ENCODE measurements at places on chromosomes 7 and 10.

DNA sequence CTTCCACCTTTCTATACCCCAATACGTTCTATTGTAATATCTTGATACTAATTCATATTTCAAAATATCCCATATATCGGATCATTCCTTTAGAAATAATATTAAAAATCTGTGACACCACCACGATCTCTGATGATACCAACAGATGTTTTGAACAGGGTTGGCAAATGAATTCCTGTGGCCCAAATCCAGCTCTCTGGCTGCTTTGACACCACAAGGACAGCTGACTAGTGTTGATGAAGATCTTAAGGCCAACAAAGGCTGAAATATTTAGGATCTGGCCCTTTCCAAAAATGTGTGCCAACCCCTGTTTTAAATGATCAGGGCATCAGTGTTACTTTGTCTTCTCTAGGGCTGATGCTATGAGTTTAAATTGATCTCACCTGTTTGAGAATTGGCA lies 380.7 kb upstream of the PFKP start:
- DNase-seq, result no peak

DNA sequence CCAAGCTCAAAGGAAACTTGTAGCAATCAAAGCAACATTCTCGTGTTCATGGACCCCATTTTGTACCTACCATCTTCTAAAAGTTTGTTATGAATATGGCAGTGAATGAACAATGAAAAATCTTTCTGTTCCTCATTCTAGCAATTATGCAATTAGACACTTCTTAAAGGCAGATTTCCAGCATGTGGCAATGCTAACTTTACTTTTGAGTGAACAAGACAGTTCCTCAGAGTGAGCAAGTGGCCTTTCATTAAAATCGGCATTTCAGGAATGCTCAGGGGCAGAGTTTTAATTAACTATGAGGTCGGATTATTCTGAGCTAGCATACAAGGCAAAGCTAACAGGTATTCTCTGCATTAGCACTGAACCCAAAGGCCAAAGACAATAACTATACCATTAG lies 48.4 kb upstream of the NFE2L3 start:
- DNase-seq, result no peak

- DNase-seq, result no peak
These were observed 14.3 kb downstream of the MMS19 start for GRCh38 chr10:97483921-97484320.

DNA sequence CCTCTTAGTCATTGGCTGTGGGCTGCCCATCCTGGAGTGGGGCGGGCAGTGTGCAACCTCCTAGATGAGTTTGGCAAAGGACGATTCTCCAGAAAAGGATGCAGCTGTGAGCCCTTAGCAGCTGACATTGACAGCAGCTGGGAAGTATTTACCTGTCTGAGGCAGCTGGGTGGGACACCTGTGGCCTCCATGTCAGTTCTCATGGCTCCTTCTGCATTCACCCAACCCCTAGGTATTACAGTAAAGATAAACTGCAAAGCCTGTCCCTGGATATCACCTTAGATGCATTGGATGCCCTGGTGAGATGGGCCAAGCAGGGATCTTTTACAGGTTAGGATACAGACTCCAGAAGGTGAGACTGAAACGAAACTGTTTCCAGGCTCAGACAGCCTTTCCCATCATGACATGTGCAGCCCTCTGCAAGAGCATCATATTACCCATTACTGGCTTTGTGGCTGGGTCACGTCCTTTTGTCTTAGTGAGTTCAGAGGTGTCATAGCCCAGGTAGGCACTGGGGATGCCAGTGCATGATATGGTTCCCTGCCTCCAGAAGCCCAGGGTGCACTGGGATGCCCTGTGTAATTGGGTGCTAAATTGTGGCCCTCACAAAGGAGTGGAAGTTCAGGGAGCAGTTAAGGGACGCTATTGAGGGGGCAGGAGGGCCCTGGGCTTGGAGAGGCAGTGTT lies 28.9 kb downstream of the MINDY4 start:
- DNase-seq, result no peak

DNA sequence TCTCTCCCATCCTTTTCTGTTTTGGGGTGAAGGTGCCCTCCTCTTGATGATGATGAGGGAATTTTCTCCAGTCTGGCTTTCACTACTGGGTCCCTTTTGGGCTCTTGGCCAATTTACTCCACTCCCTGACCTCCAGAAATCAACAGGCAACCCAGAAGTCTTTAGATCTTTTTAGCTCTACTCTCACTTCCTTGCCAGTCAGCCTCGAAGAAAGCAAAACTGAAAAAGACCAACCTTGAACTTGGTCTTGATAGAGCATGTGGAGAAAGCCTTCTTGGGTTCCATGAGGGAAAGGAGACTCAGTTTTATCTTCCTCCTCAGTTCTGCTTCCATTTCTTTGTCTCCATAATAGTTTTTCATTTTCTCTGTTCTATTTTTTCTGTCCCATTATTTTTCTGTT lies 91.4 kb upstream of the NPVF start:
- no peak for DNase-seq

DNA sequence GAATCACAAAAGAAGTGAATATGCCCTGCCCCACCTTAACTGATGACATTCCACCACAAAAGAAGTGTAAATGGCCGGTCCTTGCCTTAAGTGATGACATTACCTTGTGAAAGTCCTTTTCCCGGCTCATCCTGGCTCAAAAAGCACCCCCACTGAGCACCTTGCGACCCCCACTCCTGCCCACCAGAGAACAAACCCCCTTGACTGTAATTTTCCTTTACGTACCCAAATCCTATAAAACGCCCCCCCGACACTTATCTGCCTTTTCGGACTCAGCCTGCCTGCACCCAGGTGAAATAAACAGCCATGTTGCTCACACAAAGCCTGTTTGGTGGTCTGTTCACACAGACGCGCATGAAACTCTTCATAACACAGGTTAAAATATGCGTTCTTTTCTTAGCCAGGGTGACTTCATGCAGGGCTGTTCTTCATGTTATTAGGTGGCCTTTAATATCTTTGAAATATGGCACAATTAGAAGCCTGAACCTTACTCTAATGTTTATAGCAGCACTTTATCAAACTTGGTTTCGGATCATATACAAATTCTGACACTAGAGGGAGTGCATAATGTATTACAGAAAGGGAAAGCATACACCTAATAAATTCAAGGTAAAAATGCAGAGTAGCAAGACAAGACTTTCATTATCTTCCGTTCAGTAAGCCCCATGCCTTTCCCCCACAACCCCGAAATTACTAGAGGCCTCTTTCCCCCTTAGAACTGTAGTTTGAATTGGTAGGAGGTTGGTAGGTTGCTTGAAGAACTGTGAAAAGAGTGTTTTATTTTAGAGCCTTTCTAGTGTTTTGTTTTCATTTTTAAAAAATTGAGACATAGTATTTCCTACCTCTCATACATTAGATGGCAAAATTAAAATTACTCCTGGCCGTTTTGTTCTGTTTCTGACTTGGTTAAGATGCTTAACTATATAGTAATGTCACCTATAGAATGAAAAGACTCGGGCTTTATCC lies 117.9 kb downstream of the NPY start:
- no peak for DNase-seq

DNA sequence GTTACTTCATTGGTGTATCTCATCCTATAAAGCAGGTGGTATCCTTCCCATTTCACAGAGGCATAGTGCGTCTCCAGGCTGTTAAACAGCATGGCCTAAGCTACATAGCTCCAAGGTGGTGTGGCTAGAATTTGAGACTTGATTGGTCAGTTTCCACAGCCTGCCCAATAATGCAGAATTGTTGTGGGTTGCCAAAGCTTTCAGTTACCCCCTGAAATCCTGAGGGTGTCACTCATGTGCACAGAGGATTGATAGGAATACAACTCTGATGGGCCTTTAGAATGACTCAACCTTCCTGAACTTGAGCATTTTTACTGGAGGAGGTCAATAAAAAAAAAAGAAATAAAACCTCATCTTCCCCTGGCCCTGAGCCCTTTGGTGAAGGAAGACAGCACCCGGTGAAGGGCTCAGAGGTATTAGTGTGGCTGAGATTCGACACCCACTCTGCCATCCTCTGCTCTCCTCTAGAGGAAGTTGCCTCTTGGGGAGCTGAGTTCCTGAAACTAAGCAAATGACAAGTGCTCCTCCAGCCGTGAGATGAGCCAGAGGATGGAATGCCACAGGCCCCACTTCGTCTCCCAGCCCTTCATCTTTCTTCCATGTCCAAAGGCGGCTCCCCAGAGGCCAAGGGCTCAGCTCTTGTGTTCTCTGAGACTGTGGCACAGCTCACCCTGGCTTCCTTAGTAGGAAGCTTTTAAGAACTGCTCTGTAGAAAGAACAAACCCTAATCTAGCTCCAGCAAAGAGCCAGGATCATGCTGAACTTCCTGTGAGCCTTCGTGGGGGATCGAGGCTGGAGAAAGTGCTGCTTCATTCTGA lies 1.0 kb downstream of the ACSL5 start:
- no peak for DNase-seq

DNA sequence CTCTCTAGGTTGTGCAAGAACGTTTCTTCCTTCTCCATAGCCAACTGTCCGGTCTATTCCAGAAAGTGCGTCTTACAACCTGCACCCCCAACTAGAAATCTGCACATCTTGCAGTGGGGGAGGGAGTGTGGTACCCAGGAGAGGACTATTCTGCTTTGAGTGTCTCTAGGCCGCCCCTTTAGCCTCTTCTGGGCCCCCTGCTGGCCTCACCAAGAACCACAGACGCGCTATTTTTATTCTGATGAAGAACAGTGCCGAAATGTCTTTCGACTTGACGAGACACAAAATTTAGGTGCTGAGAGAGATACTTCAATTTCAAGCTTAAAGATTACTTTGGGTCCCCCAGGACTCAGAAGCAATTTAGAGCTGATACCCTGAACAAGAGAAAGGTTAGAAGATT lies 1.0 kb downstream of the CNPY1 start:
- DNase-seq, result no peak

- DNase-seq, result no peak
These were observed 16.0 kb downstream of the UBE2D1 start for GRCh38 chr10:58350619-58351323.

DNA sequence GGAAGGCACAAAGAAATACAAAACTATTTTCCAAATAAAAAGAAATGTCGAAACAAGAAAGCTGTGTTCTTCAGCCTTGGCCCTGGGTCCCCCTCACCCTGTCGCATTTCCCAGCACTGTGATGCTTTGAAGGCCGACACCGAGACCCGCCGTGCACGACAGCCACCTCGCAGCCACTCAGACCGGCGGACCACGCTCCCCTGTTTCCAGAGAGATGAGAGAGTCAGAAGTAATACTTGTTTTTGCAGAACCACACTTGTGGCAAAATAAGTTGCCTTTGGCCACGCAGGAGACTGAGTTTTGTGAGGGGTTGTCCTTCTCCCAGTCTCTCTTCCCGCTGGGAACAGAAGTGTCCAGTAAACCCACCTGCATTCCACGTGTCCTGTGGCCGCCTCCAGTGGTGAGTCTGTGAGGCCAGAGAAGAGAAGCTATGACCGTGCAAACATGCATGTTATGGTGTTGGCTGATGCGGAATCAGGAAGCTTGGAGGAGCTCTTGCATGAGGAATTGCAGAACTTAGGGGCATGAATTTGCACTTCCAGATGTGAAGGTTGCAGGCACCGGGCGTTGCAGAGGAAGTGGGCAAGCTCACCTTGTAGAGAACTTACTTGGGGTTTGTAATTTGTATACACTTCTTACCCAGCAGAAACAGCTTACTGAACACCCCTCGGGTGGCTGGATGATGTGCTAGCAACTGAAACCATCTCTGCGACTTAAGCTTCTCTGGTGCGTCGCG lies 194.5 kb downstream of the EBF3 start:
- DNase-seq, result no peak

DNA sequence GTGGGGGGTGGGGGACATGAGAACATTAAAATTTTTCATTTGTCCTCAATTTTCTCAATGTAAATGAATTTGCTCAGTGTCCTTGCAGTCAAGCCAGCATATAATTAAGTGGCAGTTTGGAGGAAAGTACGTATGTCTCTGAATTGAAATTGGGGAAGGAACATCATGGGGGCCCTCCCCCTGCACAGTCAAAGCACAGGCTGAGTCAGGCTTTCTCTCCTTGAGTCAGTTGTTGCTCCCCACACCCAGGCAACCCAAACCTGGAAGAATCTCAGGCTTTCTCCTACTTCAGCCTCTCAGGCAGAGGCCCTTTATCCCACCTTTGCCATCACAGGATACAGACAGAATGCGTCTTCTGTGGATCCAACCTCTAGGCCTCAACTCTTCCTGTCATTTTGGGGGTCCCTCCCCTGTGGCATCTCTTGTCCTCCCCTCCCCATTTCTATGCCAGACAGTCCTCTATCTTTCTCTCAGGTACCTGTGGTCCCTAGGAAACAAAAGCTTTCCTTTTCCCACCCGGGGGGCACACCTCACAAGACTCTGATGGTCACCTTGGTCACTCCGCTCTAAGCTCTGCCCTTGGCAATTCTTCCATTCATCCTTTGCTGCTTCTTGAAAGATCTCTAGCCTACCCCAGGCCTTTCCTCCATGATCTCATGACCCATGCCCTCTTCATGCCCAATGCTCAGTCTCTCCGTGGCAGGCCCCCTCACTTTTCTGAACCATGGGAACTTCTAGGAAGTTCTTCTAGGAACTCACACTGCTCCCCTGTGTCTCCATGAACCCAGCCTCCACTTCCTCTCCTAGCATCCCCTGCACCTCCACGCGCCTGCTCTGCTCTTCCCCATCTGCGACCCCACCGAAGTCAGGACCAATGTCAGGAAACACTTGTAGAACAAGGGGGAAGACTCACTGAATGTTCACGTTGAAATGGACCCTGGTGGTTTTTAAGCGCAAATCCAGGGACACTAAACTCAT lies 40.4 kb downstream of the CREB3L2 start:
- DNase-seq, result no peak

DNA sequence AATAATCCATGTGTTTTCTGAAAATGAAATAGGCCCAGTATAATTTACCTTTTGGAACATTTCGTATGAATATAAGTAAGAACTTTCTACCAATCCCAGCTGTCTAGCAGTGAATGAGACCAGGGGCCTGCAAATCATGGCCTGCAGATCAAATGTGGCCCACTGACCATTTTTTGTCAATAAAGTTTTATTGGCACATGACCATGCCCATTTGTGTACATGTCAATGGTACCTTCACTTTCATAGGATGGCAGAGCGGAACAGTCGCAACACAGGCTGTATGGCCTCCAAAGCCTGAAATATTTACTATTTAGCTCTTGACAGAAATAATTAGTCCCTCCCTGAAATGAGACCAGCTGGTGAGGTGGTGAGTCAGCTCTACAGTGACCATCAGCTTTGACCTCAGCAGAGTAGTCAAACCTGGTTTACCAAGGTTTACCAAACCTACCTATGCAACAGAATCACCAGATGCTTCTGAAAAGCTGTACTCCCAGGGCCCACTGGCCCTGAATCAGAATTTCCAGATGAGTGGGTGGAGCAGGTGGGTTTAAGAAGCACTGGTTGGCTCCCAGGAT lies 13.8 kb upstream of the C10orf90 start:
- DNase-seq, result peak; percentile 10

- DNase-seq, result no peak
These were observed 2.6 kb downstream of the PGAM1 start for GRCh38 chr10:97428572-97428981.

GRCh38 chr10:8640301-8640700 lies 585.8 kb downstream of the GATA3 start:
- no peak for DNase-seq

GRCh38 chr10:122648599-122649428 lies 50.8 kb downstream of the C10orf120 start:
- no peak for DNase-seq

- peak; percentile 20 for DNase-seq
These were observed 746.5 kb downstream of the LRMDA start for GRCh38 chr10:76177936-76178335.

All from T1000 (cell line).